Thoracic aorta (tissue), 2 donors: ENCODE measurements at places on chromosomes 13 and 19.
A peak's percentile ranks its signal among the peaks of the same experiment; 100 is the strongest.

- DNase-seq: no peak
Measured at GRCh38 chr13:45915686-45916439, 64.3 kb upstream of the SIAH3 start.

- no peak for DNase-seq
Measured at GRCh38 chr19:42366673-42367072, 23.4 kb downstream of the CNFN start.

GRCh38 chr13:50378509-50379044 is 363.3 kb downstream of the KCNRG start:
- no peak for DNase-seq

- DNase-seq: no peak
Measured at GRCh38 chr13:19984430-19985218, 26.1 kb downstream of the ZMYM2 start.

DNA sequence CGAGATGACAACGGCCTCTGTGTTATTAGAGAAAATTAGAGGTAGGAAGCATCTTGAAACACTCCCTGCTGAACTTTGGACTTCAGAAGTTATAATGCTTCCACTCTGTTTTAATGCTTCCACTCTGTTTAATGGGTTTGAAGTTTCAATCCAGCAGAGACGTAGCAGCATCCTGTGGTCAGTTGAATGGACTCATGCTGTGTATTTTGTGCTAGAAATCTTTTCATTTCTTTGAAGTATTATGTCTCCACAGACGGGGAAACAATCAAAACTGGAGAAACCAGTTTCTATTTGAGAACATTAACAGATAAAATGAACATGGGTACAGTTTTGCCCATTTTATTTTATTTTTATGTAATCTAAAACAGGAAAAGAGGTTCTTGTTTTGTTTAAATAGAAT is 1736.2 kb downstream of the SLITRK5 start:
- no peak for DNase-seq

DNA sequence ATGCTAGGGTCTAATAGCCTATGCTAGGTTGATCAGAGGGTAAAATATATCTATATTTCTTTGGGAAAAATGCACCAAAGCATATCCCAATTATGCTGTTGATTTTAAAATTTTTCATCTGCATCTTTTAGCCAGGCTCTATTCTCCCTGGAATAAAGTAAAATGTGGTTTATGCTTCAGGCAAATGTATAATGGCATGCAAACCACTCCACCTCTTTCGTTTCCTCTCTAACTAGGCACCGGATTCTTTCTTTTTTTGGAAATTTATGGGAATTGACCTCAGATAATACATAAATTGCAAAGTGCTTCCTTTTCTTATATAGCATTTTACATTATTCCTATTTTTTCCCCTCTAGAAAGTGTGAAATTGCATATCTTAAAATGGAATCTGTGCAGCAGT is 386.5 kb downstream of the OLFM4 start:
- no peak for DNase-seq

- peak; percentile 77 for DNase-seq
Measured at GRCh38 chr13:108915634-108916512, 286.5 kb downstream of the MYO16 start.

GRCh38 chr13:42048342-42048683 is at the start of gene DGKH:
TSS of gene DGKH (plus strand) at chr13:42048648. CDS start at chr13:42048774, 126 bp downstream.
- no peak for DNase-seq

DNA sequence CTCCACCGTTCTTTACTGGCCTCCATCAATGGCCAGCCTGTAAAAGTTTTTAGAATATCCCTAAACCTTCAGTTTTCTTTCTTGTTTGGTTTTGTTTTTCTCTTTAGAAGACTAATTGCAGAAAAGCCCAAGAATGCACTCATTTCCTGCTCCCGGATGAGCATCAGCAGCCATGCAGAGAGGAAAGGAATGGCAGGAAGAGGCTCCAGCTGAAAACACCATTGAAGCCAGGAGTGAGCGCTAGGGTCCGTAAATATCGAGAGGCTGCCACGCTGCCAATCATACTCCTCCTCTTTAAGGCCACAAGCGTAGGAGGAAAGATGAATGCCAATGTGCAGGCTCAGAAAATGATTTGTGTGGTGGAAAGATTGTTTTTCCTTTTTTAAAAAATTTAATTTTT is 57.4 kb upstream of the UBE2L5 start:
- DNase-seq: no peak

GRCh38 chr13:72692884-72693514 is 34.4 kb downstream of the MZT1 start:
- no peak for DNase-seq

GRCh38 chr19:858868-859843 is at the start of gene CFD:
TSS of gene CFD (plus strand) at chr19:859664. CDS start at chr19:859690, 26 bp downstream.
- no peak for DNase-seq

DNA sequence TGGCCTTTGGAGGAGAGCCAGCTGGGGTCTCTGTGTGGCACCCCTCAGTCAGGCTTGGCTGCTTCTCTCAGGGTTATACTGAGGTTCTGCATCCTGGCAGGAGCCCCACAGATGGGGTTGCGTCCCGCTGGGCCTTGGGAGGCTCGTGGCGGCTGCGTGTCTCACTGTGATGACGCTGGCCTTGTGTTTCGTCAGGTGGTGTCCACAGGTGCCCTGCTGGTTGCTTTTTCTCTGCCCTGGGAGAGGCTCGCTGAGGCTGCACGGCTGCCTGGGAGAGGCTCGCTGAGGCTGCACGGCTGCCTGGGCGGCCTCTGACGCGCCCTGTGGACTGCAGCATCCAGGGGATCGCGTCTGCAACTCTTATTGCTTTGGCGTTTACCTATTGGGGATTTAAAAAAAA is 15.4 kb downstream of the DOT1L start:
- DNase-seq: no peak

DNA sequence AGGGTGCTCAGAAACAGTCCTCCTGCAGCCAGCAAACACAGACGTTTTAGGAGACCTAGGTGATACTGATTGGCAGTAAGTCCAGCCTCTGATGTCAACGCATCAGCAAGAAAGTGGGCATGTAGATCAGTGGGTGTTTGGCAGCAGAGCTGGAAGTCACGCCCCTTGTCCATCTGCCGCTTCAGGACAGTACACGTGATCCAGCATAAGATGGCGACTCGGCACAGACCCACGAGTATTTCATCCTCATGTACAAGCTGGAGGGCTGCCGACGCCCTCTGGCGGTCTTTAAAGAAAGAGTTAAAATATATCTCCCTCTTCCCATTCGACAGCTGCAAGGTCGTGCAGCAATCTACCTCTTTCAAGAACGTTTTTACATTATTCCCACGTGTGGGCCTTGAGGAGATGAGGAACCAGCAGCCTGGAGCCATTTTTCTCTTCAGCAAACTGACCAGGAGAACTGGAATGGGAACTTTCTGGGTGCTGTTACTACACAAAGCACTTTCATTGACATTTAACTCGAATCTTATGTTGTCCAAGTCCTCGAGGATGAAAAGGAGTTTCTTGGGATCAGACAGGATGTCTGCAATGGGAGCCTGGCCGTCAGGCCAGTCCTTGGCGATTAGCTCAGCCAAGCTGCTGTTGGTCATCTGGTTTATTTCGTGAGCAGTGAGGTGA is 22.3 kb downstream of the NLRP11 start:
- no peak for DNase-seq

- DNase-seq: no peak
Measured at GRCh38 chr13:29487466-29488454, 107.7 kb downstream of the SLC7A1 start.

DNA sequence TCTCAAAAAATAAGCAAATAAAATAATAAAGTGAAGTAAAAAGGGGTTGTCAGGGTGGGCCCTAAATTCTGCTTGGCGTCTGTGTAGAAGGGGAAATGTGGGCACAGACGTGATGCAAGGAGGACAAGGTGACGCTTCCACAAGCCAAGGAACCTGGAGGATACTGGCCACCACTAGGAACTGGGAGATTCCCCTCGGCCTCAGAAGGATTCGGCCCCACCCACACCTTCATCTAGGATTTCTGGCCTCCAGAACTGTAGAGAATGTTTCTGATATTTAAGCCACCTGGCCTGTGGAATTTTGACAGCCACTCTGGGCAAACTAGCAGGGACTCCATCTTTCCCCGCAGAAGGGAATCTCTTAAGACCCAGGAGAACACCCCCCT is 1.1 kb downstream of the PLEKHJ1 start:
- DNase-seq: no peak

DNA sequence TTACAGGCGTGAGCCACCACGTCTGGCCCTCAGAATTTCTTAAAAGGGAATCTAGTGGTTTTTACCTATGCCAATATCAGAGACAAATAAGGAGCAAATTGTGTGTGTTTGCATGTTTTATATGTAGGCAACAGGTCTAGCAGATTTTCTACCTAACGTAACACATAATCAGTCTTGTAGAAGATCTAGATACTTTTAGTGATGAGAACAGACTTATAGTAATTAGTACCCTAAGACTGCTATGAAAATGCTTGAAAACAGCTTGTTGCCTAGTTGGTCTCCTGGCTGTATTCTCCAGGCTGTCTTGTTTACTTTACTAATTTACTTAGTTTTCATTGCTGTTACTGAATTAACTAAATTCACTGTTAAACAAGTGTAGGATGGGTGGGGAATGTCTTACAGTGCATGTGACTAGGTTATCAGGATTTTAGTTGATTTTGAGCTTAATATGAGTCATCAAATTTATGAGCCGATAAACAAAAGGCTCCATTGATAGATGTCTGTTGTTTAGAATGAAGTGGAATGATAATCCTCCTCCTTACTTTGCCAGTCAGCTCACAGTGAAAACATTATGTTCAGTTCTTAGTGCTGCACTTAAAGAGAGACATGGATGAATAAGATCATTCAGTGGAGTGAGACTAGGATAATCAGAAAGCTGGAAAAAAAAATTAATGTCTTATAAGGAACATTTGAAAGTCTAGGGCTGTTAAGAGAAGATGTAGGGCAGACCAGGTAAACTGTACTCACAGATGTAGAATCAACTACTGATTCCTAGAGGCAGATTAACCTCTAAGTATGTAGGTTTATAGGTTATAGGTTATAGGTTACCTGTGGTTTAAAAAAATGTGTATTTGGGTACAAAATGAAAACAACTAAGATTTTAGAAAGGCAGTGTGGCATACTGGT is 22.4 kb downstream of the GTF2F2 start:
- no peak for DNase-seq

- no peak for DNase-seq
Measured at GRCh38 chr13:37868691-37869505, 674 bp downstream of the TRPC4 start.
